ENCODE measurements at places on chromosomes 7 and 10.

GRCh38 chr7:76193883-76194282 lies 7.8 kb upstream of the SRRM3 start:
- no peak for DNase-seq

GRCh38 chr10:69994262-69994661 lies 58.4 kb upstream of the MACROH2A2 start:
- peak; percentile 25 for DNase-seq

DNA sequence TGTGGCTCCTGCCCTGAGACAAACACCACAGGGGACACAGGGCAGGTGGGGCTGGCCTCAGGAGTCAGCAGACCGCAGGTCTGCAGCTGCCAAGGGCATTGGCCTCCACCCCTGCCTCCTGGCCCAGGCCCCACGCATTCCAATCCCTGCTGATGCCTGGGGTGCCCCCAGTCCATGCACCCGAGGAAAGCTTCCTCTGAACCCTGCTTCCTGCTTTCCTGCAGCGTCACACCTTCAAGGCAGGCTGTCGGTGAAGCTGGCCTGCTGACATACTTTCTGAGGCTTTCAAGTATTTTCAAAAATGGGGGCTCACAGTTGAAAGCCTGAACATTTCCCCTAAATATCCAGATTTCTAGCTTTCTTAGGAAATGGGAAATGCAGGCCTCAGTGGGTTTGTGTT lies 22.5 kb upstream of the ANTXRL start:
- DNase-seq, result no peak

- no peak for DNase-seq
Observed at GRCh38 chr10:47077941-47078340, 166.7 kb downstream of the PTPN20 start.

GRCh38 chr7:116216956-116217571 lies 6.7 kb downstream of the TES start:
- no peak for DNase-seq

GRCh38 chr7:133668296-133669060 lies 415.6 kb downstream of the EXOC4 start:
- no peak for DNase-seq

GRCh38 chr10:12358863-12359564 lies 9.7 kb downstream of the CAMK1D start:
- DNase-seq, result no peak

- no peak for DNase-seq
Observed at GRCh38 chr7:42123716-42124115, 113.3 kb downstream of the GLI3 start.

- DNase-seq, result no peak
Observed at GRCh38 chr10:74047304-74047703, 49.4 kb downstream of the VCL start.

DNA sequence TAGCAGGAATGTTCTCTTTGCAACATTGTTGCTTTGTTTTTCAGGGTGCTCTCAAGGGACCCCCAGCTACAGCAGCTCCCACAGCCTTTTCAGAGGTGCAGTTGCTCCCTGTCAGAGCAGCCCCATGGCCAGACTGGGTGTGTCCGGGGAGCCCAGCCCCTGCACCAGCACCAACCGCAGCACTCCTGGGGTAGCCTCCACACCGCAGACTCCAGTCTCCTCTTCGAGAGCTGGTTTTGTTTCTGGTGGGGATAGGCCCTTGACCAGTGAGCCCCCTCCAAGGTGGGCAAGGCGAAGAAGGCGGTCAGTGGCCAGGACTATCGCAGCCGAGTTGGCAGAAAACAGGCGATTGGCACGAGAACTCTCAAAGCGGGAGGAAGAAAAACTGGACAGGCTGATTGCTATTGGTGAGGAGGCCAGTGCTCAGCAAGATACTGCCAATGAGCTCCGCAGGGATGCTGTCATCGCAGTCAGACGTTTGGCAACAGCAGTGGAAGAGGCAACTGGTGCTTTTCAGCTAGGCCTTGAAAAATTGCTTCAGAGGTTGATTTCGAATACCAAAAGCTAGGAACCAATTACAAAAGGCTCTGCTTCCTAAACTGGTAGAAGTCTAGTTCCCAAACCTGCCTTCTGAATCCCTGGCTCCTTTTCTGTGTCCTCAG lies 5.4 kb downstream of the HSPA14 start:
- DNase-seq, result no peak

DNA sequence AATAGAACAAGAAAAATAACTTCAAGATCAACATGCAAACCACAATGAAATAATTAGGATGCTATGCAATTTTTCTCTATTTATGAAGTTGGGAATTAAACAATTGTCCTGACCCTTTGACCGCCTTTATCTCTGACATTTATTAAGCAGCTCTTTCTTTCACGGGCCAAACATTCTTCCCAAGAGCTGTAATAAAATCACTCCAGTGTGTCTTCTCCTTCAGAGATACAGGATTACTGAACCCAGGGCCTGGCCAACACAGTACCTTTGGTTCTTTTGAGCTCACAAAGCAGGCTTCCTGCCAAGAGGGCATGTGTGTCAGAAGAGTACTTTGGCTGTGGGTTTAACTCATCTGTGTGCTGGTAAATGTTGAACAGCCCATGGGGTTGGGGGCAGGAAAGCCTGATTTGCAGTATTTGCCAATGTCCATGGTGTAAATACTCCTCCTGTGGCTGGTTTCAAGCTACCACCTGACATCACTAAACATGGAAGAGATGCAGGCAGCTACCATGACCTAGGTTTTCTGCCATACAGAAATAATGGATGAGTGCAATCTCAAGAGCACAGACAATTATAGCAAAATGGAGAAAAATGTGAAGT lies 121.7 kb downstream of the FANK1 start:
- no peak for DNase-seq

- DNase-seq, result no peak
Observed at GRCh38 chr7:72032934-72033333, 379.2 kb downstream of the CALN1 start.

DNA sequence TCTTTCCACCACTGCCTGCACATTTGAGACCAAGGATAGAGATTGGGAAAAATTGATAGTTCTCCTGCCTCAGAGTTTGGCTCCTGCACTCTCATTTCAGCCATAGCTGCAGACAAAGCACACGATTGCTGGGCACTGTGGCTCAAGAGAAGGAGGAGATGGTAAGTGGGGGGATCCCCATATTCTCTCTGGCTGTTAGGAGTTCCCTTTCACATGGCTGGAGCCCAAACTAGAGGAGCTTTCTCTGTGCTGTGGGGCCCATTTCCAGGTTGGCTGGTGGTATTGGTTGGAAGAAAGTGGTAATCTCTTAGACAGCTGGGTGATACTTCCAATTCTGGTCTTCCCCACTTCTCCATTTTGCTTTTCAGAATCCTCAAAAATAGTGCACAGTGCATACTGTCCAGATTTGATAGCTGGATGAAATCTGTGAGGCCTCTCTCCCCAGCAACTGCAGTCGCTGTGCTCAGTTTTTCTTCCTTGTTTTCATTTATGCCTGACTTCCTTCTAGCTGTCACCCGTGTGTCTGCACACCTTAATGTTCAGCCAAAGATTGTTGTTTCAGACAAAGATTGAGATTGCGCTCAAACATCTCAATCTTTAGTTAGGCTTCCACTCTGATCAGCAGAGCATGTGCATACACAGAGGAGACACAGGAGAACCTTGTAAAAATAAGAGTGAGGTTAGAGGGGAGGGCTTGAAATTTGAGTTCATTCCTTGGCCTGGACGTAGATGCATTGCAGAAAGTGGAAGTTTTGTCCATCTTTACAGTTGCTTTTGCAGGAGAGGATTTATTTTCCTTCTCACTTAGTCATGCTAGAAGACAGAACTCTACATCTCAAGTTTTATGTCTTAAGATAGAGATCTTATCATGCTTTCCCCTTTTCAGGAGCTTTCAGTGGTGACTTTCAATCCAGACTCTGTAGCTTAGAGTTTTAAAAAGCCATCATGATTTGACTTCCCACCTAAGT lies 28.6 kb downstream of the RABGEF1 start:
- no peak for DNase-seq

DNA sequence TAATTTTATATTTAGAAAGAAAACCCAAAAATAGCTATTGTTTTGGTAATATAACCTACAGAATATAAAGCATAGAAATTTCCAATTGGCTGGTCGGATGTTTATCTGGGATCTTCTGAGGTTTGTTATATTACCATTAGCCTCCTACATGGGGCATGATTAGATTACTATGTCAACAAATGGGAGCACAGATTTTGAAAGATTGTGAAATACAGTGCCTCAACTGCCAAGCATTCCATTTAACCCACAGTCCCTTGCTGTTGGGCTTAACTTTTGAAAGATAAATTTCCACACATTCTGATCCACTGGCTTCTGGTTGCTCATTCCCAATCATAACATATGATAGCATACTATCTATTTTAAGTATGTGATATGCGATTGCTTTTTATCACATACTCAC lies 455.4 kb upstream of the C7orf33 start:
- DNase-seq, result no peak

DNA sequence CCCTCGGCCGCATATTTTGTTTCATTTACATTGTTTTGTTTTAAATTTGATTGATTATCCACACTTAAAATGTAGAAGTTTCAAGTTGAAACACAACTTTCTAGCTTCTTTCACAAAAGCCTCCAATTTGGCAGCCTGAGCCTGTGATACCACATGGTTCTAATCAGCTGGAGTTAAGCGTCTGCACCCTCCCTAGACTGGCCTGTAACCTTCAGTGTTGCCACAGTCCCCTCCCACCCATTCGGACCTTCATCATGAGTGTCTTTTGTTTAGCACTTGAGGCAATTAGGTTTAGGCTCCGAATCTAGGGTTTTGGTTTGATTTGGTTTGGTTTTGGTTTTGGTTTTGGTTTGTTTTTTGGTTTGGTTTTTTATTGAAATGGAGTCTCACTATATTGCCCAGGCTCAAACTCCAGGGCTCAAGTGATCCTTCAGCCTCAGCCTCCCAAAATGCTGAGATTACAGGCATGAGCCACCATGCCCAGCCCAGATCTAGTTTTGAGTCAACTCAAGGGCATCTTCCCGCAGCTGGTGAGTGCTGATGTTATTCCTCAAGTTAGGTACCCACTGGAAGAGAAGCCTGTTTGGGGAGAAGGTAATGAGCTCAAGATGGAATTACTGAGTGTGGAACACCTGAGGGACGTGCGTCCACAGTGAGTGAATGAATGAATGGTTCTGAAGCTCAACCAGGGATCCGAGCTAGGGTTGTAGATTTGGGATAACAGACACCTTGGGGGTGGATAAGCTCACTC lies 201.4 kb downstream of the HECW1 start:
- DNase-seq, result no peak

DNA sequence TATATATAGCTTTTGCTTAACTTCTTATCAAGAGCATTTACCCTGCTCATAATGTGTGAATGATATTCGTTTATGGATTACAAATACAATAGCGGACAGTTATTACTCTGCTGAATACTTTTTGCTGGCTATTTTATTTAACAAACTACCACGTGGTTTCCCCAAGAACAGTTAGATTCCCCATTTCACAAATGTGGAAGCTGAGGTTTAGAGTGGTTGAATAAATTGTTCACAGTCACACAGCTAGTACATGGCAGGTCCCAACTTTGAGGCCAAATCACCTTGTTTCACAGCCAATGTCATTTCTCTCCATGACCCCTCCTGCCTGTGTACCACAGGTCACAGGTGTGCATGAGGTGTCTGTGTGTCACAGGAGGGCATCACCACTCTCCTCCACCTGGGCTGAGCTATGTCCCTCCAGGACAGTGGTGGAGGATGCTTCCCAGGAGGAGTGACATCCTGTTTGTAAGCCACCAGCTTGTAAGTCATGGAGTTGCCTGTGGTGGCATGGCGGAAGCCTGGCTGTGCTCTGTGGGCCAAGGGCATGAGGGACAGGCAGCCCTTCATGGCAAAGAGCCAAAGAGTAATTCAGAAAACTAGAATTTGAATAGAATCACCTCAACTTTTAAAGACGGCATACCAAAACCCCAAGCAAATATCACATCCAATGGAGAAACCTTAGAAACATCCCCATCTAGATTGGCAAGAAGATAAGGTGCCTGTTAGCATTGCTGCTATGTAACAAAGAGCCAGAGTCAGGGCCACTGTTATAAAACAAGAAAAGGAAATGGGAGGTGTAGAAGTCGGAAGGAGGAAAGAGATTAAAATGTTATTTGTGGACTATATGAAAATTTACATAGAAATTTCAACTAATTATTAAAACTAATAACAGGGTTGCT lies 51.9 kb downstream of the AOC1 start:
- no peak for DNase-seq

DNA sequence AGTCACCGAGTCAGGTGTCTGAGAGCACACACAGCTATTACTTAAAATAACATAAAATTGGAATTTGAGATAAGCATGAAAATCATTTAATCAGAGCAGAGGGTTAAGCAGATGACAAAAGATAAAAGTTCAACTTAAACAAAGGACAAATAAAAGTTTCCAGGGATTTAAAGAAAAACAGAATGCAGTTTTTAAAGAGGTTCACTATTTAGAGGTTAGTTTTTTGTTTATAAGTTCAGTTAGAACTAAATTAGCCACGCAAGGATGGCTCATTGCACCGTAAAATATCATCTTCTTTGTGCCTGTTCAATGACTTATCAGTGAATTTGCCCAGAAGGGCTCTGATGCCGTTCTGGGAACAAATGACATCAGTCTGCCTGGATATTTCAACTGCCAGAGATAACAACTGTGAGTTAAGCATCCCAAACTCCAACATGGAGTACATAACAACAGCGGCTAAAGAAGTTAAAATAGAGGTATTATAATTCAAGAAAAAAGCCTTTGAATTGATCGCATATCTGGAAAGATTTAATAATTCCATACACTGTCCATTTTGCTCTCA lies 107.8 kb downstream of the ANK3 start:
- no peak for DNase-seq

GRCh38 chr10:108872854-108873253 lies 1050.5 kb downstream of the XPNPEP1 start:
- no peak for DNase-seq

GRCh38 chr10:64023926-64024470 lies 502.8 kb downstream of the REEP3 start:
- no peak for DNase-seq

DNA sequence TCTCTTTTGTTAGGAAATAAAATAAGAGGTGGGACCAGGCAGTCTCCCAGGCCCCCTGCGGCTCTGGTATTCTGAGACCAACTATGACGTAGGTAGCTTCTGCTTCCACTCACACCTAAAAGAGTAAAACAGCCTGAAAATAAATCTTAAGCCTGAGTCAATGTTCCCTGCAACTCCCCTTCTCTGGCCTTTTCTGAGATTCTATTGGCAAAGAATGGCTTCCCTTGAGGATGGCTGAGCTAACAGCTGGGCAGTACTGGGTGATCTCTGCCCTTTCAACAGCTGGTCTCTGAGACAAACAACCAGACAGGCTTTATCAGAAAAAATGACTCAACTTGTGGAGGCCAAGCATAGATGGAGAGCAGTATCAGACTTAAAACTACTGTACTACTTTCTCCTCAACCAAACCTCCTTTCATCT lies 58.7 kb downstream of the CREB3L2 start:
- no peak for DNase-seq

Measured in colonic mucosa (tissue), 4 donors.